ENCODE measurements at places on chromosomes 1 and 21. TPM values are rescaled to one million over a fixed set of nuclear protein-coding genes. Genes with fewer than 3 reads are reported as not detected.

Gene SAMSN1
- 12.8 TPM for total RNA-seq

Gene RGS5
- 297 TPM for total RNA-seq

Gene CCDC185
- total RNA-seq: not detected

Gene SLC45A1
- total RNA-seq: 3.6 TPM

Gene TCHH
- 0.23 TPM for total RNA-seq

Gene UBXN10
- 0.60 TPM for total RNA-seq

Gene SNX7
- total RNA-seq: 40.0 TPM

Gene CLEC20A
- total RNA-seq: not detected

Data from posterior vena cava (tissue), 2 donors.